ENCODE measurements at places on chromosomes 13 and 19. TPM values are rescaled to one million over a fixed set of nuclear protein-coding genes. Genes with fewer than 3 reads are reported as not detected.

SYNGR4 gene
- not detected for total RNA-seq

MBD3L3 gene
- not detected for total RNA-seq

FBN3 gene
- not detected for total RNA-seq

RB1 gene
- total RNA-seq = 38.2 TPM

ZNF780B gene
- 21.3 TPM for total RNA-seq

FUT2 gene
- total RNA-seq = not detected

SWSAP1 gene
- 2.2 TPM for total RNA-seq

SHANK1 gene
- total RNA-seq = not detected

ATXN8OS gene
- not detected for total RNA-seq

IGFL3 gene
- not detected for total RNA-seq

CERS1 gene
- total RNA-seq = not detected

ELAVL3 gene
- total RNA-seq = not detected

ATG4D gene
- 45.1 TPM for total RNA-seq

RASAL3 gene
- total RNA-seq = 125 TPM

ZNF43 gene
- 22.7 TPM for total RNA-seq

MISP gene
- not detected for total RNA-seq

All from CD8-positive, alpha-beta memory T cell (primary cell).